H9 (cell line): ENCODE measurements at places on chromosomes 3 and 15. TPM values are rescaled to one million over a fixed set of nuclear protein-coding genes. Genes with fewer than 3 reads are reported as not detected.

- H3K4me1 ChIP-seq, result no peaks in the 10 kb centered on the region
- no peaks in the 10 kb centered on the region; the same call in 2 of the 3 replicates for H3K36me3 ChIP-seq
- H3K27ac ChIP-seq, result no peak overlapping the region
- no peaks in the 10 kb centered on the region for H3K27me3 ChIP-seq
Observed at GRCh38 chr3:11819146-11819689, 27.5 kb downstream of the TAMM41 start.

GRCh38 chr3:23094890-23095462, 108.2 kb upstream of the UBE2E2 start:
- H3K4me3 ChIP-seq, result no peak overlapping the region
- H3K4me1 ChIP-seq, result 0 out of 2 replicates have a peak, but pooled peaks cover 4% of the 10 kb centered on the region
- peaks cover 12% of the 10 kb centered on the region for H3K36me3 ChIP-seq
- DNase-seq, result no peak
- H3K27me3 ChIP-seq, result no peaks in the 10 kb centered on the region

- no peak for DNase-seq
- no peaks in the 10 kb centered on the region for H3K27me3 ChIP-seq
- H3K4me1 ChIP-seq, result 0 out of 2 replicates have a peak, but pooled peaks cover 2% of the 10 kb centered on the region
- H3K36me3 ChIP-seq, result no peaks in the 10 kb centered on the region
Observed at GRCh38 chr3:134430950-134431445, 54.8 kb downstream of the ANAPC13 start.

The GOLGA8N gene
- total RNA-seq, result 0.50 and 0.57 TPM in 2 replicates

DNA sequence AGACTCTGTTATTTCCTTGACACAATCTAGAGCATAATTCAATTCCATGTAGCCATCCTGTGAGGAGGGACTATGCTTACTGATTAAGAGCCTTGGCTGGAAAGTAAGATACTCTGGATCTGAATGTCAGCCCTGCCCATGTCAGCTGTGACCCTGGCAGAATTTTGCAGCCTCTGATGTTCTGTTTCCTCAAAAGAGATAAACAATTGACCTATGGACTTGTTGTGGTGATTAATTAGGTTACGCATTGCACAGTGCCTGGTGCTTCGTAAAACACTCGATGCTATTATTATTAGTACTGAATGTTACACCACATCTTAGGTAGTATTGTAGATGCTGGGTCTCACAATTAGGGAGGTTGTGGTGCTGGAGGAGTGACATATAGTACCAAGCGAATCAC, 161.3 kb upstream of the MEIS2 start:
- H3K36me3 ChIP-seq, result no peaks in the 10 kb centered on the region
- H3K4me3 ChIP-seq, result no peak overlapping the region

DNA sequence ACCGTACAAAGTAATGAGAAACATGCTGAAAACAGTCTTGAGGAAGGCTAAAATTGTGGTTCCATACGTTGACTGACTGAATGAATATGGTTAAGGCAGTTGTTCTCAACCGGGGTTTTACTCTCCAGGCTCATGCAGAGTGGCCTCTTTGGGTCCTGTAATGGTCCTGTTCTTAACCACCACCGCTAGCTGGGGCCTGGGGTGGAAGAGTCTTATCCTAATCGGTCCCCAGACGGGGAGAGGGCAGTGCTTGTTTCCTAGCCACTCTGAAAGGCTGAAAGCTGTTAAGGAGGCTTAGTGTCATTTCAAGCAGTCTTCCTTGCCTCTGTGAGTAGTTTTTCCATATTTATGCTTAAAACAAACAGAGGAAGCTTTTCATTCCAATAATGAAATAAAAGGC, 32.0 kb downstream of the SELENOT start:
- DNase-seq, result no peak
- H3K27ac ChIP-seq, result no peak overlapping the region
- H3K4me1 ChIP-seq, result no peaks in the 10 kb centered on the region; the same call in 1 of the 2 replicates
- H3K27me3 ChIP-seq, result no peaks in the 10 kb centered on the region
- H3K4me3 ChIP-seq, result no peak overlapping the region

DNA sequence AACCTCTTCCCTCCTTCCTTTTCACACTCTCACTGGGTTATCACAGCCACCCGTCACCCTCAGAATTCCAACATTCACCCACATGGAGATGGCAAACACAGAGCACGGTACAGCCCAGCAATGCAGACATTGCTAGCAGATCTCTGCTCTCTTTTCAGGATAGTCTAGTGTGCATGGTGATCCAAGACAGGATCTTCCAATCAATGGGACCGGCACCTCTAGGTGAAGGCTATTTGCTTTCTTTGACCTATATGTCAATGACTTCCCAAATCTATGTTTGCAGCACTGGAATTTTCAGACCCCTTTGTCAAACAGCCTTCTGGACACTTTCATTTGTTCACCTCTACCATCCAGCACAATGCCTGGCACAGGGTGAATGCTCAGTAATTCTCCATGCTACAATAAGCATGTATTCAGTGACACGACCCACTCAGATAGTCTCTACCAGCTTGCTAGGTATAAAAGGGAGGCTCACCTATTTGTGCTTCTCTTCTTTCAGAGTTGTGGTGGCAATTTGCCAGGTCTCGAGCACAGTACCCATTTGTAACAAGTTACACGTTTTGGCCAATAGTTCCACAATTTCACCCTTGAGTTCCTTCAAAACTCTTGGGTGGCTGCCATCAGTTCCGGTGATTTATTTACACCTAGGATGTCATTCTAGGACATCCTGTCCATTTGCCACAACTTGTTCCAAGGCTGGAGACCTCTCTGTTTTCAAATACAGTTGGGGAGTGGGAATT, 279.1 kb upstream of the ICE2 start:
- DNase-seq, result no peak
- H3K36me3 ChIP-seq, result no peaks in the 10 kb centered on the region
- no peak overlapping the region for H3K27ac ChIP-seq
- no peaks in the 10 kb centered on the region for H3K4me1 ChIP-seq

The SCN11A gene
- total RNA-seq, result 0.17 and 0.20 TPM in 2 replicates

DNA sequence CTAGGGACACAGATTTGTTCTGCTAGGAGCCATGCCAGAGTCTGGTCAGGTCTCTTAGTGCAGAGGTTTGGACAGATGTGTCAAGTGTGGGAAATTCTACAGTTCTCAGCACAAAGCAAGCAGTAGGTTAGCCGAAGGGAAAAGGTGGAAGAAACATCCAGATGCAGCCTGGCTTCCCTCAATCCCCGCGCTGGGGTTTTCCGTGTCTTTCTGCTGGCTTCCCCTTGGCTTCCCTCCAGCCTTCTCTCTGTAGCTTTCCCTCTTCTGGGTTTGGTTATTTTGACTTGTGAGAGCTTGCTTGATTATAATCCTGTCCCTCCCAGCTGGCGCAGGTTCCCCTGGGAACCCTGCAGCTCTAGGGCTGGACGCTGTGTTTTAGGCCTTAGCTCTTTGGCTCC, 4.1 kb downstream of the TF start:
- H3K4me1 ChIP-seq, result no peaks in the 10 kb centered on the region
- no peak for DNase-seq
- no peak overlapping the region for H3K27ac ChIP-seq
- H3K4me3 ChIP-seq, result no peak overlapping the region
- no peaks in the 10 kb centered on the region for H3K36me3 ChIP-seq

DNA sequence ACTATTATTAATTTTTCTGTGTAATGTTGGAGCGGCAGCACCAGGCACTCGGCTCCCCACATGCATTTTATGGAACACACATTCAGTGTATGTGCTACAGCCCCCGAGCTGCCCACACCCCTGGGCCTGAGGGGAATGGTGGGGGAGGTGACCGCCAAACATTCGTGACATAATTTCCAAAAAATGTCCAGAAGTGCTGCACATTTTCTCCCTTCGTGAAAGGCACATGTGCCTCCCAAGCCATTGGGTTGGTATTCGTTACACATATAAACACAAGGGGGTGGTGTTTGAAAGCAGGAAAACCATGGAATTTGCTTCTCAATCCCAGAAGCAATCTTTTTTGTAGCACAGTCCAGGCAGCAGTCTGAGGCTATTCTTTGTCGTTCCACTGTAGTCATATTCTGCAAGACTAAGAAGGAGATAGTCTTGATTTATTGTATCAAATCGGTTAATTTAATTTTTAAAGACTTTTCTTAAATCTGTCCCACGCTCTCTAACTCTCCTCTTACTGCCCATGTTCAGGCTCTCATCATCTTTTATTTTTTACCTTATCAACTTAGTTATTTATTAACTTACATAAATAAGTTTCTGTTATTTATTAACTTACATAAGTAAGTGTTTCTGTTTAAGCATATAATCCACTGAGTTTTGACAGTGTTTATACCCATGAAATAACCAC, 39.2 kb upstream of the POLR2M start:
- H3K27ac ChIP-seq, result no peak overlapping the region
- H3K36me3 ChIP-seq, result no peaks in the 10 kb centered on the region
- H3K4me1 ChIP-seq, result no peaks in the 10 kb centered on the region
- H3K4me3 ChIP-seq, result no peak overlapping the region

DNA sequence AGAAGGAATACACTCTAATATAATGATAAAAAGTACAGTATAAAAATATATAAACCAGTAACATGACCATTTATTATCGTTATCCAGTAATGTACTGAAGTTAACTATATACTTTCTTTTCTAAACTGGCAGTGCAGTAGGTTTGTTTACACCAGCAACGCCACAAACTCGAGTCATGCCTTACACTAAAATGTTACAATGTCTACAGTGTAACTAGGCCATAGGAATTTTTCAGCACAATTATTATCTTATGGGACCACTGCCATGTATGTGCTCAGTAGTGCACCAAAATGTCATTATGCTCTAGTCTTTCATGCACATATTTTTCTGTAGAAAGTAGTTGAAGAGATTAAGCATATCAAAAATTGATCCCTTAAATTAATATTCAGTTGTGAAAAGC, 609.8 kb upstream of the BCHE start:
- DNase-seq, result no peak
- no peaks in the 10 kb centered on the region for H3K36me3 ChIP-seq
- no peaks in the 10 kb centered on the region for H3K27me3 ChIP-seq
- H3K4me3 ChIP-seq, result no peak overlapping the region
- H3K4me1 ChIP-seq, result no peaks in the 10 kb centered on the region
- no peak overlapping the region for H3K27ac ChIP-seq

DNA sequence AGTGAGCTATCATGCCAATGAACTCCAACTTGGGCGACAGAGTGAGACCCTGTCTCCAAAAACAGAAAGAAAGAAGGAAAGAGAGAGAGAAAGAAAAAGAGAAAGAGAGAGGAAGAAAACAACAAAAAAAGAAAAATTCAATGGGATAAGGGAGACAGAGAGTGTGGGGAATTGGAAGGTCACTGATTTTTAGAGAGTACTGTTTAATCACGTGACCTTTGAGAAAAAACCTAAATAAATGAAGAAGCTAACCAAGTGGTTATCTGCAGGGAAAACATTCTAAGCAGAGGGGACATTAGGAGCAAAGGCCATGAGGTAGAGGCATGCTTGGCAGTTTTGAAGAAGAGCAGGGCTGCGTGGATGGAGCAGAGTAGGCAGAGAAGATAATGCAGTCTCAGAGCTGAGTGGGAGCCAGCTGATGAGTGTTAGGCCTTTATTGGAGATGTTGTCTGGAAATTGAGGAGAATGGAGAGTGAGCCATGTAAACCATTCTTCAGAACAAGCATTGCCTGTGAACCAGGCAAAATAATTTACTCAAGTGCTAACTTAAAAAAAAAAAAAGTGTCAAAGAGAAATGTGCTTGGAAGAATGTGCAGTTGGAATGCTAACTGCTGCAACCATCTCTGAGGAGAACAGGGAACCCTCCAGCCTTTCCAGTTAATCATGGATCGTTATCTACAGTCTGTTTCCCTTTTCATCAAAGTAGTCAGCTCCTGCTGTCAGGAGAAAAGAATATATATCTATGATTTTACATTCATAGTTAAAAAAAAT, 377.3 kb upstream of the SEMA6D start:
- no peak overlapping the region for H3K27ac ChIP-seq
- no peaks in the 10 kb centered on the region for H3K36me3 ChIP-seq
- H3K4me3 ChIP-seq, result no peak overlapping the region
- DNase-seq, result no peak

DNA sequence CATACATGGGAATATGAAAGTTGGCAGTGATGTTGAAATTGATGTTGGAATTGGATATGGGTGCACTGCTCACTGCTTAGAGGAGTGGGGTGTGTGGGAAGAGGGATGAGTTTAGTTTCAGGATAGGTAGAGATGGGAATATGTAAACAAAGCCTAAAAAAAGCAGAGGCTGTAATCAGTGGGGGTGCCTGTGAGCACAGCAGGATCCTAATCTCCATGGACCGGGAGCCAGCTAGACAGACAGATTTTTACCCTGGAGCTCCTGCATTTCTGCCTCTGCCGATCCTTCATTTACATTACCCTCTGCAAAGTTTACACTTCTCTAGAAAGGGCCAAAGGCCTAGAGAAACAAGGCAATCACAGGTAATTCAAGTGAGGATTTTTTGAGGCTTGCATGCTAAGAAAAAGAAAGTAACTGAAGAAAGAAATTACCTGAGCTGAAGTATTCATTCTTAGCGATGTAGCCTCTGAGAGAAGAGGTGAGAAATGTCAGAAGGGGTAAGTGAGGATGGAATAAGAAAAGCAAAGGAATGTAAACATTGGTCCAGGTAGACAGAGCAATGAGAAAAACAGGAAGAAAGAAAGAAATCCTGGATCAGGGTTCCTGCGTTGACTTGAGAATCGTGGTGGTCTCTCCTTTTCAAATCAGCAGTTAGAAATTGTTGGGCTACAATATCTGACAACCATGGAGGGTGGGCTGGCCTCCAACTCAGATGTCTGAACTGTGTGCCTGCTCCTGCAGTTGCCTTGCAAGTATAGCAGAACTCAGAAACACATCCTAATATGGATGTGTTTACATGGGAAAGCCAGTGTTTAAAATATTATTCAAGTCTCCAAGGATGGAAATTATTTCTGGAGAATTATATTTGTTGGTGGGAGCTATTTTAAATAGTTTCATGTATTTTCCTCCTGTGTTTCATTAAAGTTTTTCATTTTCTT, 79.8 kb downstream of the CRTC3 start:
- DNase-seq, result no peak
- no peaks in the 10 kb centered on the region for H3K36me3 ChIP-seq
- H3K4me3 ChIP-seq, result no peak overlapping the region
- no peak overlapping the region for H3K27ac ChIP-seq
- peaks cover 15% of the 10 kb centered on the region; the same call in 1 of the 2 replicates for H3K4me1 ChIP-seq

DNA sequence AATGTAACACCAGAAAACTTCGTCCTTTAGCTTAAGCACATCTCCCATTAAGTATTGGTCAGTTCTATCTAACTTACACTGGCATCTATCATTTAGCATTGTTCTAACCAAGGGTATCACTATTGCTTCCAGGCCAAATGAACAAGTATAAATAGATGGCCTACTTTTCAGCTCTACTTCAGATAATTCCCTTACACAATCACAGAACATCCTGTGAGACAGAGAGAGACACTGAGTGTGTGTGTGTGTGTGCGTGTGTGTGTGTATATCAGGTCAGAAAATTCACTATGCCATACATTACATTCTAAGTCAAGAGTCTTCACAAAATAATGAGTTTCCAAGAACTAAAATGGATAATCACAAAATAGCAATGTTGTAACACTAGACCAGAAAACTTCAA, 39.1 kb downstream of the SCAPER start:
- H3K27me3 ChIP-seq, result no peaks in the 10 kb centered on the region
- H3K36me3 ChIP-seq, result no peaks in the 10 kb centered on the region
- DNase-seq, result no peak
- no peaks in the 10 kb centered on the region for H3K4me1 ChIP-seq
- H3K27ac ChIP-seq, result no peak overlapping the region

The AMT gene
- total RNA-seq, result 38.8 and 41.2 TPM in 2 replicates

The PPARG gene
- 0.42 TPM in 1 of 2 replicates, not detected in the other for total RNA-seq
